ENCODE measurements at places on chromosomes 2 and 18.
A peak's percentile ranks its signal among the peaks of the same experiment; 100 is the strongest.

- no peak for DNase-seq
Observed at GRCh38 chr2:230765611-230766300, 53.1 kb downstream of the CAB39 start.

DNA sequence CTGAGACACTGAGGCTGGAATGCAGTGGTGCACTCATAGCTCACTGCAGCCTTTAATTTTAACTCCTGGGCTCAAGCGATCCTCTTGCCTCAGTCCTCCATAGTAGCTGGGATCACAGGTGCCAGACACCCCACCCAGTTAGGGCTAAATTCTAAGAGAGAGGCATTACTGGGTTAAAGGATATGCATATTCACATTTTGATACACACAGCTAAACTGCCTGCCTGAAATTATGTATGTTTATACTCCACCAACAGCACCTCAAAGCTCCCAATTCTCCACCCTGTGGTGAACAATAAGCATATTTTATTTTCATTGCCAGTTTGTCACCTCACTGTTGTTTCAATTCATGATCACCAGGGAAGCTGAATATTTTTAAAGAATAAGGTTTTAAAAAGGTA, 18.7 kb upstream of the MCM6 start:
- DNase-seq = no peak

- DNase-seq = no peak
Observed at GRCh38 chr18:22417496-22418188, at the start of gene CTAGE1. CTAGE1 (minus strand) TSS chr18:22417915; CDS start chr18:22417811, 104 bp downstream.

DNA sequence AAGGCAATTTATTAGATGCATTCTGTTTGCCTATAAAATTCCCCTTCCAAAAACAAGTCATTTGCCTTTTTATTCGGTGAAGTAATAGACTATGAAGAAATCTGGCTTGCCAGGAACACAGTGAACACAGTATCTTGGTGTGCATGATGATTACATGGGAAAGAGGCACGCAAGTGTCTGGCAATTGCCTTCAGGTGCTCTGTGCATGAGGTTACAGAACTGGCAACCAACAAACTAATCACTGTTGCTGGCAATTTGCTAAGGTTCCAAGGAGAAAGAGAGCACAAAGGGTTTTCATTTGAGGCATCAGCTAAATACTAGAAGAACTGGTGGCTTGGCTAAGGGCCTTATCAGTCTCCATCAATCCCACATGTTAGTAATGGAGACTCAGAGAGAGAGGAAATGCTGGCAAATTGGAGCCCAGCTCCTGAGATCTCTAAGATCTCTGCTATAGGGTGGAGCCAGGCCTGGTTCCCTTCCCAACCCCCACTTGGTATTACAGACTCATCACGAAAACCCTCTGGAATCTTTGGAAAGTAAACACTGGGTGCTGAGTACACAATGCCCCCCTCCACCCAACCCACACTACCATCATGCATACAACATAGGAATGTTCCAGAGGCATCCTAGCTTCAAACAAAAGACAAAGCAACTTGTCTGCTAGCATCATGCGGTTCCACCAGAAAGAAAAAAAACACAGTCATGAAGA, 10.4 kb downstream of the RNF152 start:
- no peak for DNase-seq

- no peak for DNase-seq
Observed at GRCh38 chr2:121736140-121736461, 574 bp downstream of the NIFK start.

- DNase-seq = no peak
Observed at GRCh38 chr2:98448441-98449145, 3.9 kb downstream of the INPP4A start.

- DNase-seq = no peak
Observed at GRCh38 chr2:25690058-25690457, 16.7 kb upstream of the DTNB start.

DNA sequence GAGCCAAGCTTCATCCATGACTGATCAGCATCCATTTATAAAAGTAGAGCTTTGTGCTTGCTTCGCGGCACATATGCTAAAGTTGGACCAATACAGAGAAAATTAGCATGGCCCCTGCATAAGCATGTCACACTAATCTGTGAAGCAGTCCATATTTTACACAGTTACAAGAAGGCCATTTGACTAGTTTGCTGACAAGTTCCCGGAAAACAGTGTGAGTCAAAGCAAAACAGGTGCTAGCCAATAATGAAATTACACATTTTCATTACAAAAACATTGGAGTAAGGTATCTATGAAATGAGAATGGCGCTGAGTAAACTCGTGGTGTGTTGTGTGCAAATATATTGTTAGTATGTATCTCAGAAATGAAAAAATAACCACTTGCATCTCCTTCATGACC, 4.7 kb downstream of the ANKRD62 start:
- DNase-seq = no peak

DNA sequence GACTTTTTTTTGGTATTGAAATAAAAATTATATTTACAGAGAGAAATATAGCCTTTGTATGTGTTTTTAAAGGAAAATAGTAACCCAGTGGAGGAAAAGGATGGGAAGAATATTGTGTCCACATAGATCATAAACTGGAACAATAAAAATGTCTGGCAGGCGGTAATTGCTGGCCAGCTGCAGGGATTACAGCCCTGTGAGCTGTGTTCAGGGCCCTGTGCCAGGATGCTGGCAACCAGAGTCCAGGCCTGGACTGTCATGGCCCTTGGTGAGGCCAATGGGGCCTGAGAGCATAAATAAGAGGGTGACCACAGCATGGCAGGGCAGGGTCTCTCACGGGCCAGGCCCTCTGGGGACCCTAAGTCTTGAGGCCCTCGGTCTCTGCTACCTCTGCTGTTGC, 171.2 kb downstream of the ACOXL start:
- no peak for DNase-seq

DNA sequence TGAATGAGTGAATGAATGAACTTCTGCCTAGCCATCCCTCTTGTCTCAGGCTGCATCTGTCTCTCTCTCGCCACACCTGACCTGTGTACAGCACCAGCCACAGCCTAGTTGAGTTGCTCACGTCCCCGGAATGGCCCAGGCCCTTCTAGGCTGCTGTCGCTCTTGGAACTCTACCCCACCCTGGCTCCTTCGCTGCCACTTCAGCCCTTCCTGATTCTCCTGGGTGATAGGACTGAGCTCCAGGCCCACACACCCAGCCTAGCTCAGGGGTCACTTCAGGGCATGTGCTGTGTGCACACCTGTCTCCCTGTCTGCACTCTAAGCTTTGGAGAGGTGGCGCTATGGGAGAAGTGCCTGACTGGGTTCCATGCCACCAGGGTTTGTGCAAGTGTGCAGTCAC, 236.6 kb downstream of the GLI2 start:
- DNase-seq = no peak

DNA sequence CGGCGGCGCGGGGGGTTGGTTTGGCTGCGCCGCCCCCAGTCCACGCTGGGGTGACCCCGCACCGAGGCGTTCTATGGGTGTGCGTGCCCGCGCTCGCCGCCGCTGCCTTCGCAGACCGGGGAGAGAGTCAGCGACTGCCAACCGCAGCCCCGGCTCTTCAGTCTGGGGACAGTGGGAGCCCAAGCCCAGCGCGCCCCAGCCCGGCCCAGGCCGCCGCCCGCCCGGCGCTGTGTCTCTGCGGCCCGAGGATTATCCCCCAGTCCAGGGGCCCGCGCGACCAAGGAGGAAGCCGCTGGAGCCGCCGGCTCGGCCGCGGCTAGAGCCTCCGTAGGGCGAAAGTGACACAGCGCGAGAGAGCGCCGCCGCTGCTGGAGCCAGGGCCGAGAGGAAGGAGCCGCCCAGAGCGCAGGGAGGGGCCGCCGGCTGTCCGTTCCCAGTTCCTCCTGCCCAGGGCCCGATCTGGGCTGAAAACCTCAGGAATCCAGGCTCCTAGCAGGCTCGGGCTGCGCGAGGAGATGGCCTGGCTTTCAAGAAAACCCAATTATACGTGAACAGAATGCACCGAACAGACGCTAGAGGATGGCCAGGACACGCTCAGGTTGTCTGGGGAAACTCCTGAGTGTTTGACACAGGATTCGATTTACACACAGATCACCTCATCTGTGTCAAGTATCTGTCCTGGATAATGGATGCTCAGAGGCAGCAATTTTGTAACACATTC, 2.4 kb downstream of the CTIF start:
- peak; percentile 44 for DNase-seq

DNA sequence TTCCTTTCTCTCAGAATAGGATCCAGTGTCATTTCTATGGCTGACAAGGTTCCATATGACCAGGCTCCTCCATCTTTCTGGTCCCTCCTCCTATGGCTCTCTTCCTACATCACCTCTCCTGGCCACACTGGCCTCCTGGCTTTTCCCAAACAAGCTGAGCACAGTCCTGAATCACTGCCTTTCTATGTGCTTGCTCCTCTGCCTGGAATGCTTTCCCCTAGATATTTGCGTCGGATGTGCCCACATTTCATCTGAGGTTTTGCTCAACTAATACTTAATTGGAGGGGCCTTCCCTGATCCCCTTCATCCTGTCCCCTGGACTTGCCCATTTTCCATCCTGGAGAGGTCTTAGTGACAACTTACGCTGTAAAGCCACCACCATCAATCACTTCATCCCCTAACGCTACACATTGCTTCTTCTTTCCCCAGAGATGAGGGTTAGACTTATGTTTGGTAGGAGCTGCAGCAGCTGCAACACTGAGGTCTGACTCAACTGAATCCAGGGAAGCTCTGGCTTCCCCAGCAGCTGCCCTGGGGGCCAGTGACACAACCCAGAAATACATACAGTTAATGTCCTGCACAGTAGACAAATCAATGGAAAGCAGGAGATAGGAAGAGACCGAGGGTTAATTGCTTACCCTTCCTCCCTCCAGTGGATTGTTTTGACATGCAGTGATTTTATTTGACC, 42.9 kb downstream of the QPCT start:
- DNase-seq = no peak

GRCh38 chr18:32896776-32897547, 124.1 kb upstream of the KLHL14 start:
- no peak for DNase-seq

GRCh38 chr2:86223140-86223926, 24.1 kb downstream of the MRPL35 start:
- DNase-seq = peak; percentile 38

DNA sequence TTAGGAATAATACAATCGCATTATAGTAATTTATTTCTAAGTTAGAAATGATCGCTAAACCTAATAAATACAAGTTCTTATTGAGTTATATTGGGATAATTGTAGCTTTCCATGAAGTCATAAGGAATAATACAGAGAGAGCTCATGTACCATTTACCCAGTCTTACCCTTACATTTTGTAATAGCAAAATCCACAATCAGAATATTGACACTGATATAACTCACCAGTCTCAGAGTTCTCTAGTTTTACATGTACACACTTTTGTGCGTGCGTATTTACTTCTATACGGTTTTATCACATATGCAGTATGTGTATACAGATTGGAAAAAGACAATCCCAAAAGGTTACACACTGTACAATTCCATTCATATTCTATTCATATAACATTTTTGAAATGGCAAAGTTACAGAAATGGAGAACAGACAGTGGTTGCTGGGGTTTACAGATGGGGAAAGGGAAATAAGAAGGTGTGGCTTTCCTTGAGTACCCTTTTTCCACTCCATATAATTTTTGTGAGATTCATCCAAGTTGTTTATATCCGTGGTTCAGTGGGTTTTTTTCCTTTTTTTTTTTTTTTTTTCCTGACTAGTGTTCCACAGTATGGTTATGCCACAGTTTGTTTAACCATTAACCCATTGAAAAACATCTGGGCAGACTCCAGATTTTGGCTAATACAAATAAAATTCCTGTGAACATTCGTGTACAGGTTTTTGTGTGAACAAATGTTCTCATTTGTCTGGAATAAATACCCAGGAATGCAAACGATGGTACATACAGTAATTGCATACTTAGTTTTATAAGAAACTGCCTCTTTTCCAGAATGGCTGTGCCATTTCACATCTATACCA, 117.2 kb downstream of the HNMT start:
- DNase-seq = no peak

DNA sequence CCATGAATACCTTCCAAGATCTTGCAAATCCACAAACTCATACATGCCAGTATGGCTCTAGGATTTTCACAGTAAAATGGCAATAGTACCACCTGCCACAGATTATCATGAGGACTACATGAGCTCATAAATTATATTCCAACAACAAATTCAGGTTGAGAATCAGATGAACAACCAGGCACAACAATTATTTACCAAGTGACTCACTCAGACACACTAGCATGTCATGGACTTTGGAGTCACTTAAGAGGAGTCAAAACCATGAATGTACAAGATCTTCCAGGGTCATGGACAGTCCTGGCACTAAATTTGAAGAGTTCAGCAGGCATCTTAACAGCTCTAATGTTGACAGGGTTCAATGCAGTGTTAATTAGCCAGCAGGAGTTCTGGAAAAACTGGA, 34.4 kb upstream of the BZW1 start:
- no peak for DNase-seq

DNA sequence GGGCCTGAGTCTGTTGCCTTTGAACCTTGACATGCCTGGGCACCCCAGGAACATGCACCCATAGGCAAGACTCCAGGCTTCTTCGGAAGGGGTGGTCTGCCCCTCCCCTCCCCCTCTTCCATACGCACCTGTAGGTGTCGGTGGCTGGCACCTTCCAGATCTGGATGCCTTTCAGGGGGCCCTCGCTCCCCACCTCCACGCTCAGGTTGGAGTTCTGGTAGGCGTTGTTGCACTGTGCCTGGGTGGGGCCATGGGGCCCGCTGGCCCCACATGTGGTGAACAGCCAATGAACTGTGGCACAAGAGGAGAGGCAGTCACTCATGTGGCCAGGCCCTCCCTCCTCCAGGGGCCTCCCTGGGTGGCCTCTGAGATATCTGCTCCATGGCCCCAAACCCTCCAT, 135.8 kb downstream of the CLIP4 start:
- DNase-seq = no peak

GRCh38 chr2:158889135-158889853, 79.1 kb upstream of the TANC1 start:
- DNase-seq = no peak

GRCh38 chr2:129914538-129915302, 64.7 kb upstream of the RAB6C start:
- no peak for DNase-seq

DNA sequence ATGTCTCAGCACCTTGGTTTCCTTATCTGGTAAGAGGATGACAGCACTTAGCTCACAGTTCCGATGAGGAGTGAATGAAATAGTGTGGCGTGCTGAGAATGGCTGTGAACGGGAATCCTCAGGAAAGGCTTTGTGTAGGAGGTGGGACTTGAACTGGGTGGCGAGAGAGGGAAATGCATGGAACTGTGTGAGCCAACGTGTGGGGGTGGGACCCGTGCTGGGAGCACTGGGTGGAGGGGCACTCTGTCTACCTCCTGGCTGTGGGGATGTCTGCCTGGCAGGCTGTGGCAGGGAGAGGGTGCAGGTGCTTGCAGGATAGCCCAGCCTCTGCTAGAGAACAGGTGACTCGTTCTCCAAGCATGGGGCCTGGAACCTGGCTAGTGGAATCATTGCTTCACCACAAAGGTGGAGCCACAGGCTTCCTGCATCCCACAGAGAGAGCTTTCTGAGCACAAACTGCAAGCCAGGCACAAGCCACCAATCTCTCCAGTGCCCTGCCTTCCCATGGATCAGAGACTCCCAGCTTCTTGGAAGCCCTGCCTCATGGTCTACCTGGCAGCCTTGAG, 145.2 kb downstream of the CELF4 start:
- no peak for DNase-seq

Measured in right renal pelvis (tissue), 4 donors.